Keratinocyte (primary cell): ENCODE measurements at places on chromosomes 5 and 9.

DNA sequence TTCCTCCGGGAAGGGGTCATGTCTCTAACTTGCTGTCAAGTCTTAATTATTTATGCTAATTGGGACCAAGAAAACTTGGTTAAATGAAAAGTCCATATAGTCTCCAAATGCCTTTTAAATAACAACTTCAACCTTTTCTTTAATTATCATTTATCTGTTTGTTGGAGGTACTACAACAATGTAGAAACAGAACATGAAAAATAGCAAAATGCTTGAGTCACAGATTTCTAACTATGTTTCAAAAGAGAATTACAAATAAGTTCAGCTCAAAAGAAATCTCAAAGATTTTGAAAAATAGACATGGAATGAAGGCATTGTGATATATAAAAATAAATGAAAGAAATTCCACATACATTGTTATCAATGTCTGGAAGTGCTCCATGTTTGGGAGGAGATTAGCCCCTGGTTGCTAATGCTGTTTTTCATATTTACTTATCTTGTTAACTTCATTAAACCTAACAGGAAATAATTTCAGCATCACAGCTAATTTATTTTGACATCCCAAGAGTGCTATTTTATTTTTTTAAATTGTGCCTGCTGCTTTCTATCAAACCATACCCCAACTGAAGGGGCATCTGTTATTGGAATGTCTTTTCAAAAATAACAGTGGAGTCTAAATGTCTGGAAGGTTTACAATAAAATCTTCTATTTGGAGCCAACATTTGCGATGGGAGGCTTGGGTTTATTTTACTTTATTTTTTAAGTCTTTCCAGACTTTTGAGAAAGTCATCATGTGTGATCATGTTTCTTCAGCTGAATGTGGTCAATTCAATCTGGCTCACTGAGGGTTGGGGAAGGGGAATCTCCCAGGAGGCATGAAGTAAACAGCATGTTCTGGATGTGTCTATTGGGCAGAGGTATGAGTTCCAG is 53.1 kb upstream of the ANKRD55 start:
- no peak for DNase-seq

DNA sequence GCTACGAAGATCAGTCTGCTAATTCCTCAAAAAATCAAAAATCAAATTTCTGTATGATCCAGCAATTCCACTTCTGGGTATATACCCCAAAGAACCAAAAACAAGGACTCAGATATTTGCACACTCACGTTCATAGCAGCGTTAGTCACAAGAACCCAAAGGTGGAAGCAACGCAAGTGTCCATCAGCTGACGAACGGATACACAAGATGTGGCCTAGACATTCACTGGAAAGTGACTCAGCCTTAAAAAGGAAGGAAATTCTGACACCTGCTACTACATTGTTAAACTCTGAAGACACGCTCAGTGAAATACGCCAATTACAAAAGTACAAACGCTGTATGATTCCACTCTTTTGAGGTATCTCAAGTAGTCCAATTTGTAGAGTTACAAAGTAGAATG is 93.3 kb downstream of the OTULIN start:
- no peak for DNase-seq

DNA sequence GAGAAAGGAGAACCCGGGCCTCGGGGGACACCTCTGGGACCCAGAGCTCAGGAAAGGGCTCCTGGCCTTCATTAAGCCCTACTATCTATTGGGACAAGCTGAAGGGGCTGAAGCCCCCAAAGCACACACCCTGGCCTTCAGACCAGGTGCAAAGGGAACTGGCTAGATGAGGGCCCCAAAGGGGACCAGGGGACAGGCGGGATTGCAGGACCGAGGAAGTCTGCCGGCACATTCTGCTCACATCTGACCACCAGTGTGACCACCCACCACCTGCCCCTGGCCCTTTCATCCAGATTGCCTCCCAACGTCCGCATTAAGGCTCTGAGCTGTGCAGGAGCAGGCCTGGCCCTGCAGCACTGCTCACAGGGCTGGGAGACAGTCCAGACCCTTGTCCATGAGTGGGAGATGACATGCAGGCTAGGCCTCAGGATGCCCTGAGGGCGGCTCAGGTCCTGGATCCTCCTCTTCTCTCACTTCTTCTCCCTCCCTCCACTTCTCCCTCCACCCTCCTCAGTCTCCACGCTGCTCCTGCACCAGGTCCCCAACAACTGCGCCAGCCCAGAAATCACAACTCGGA is 19.2 kb downstream of the PSD2 start:
- no peak for DNase-seq

- DNase-seq: no peak
Measured at GRCh38 chr5:38535248-38535750, 21.1 kb downstream of the LIFR start.

DNA sequence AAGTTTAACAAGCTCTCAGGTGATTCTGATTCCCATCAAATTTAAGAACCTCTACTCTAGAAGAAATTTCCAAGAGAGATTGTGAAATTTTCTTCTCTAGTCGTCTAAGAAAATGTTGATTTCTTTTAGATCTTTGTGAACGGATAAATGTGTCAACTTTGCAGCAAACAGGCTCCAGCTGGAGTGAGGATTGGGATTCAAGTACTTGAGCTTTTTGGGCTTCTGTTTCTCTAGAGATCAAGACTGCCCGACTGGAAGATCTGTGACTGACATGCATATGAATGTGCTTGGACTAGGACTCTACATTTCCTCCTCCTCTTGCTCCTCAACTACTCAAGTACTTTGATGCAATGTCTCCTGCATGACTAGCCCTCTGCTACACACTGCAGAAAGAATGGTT is 388.3 kb downstream of the TMEM38B start:
- DNase-seq: no peak
